ENCODE measurements at places on chromosomes 2 and 18.

GRCh38 chr2:81835321-81836000 is 1530.9 kb upstream of the LRRTM1 start:
- no peak for DNase-seq

GRCh38 chr18:37661478-37661877 is 95.9 kb upstream of the CELF4 start:
- DNase-seq, result no peak

DNA sequence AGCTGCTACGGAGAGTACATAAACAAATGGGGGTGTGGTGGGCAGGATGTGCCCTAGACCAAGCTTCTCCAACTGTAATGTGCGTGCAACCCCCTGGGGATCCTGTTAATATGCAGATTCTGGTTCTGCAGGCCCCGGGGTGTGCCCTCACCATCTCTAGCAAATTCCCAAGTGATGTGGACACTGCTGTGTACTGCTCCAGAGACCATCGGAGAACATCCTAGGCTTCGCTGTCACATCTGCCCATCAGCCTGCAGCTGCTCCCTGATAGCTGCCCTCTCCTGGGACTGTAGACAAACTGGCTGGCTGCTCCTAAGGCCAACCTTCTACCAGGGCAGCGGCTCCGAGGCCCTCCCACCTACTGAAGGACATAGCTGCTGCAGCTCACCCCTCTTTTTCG is 3.2 kb downstream of the HS1BP3 start:
- no peak for DNase-seq

GRCh38 chr2:20052229-20052851 is 912 bp upstream of the LAPTM4A start:
- DNase-seq, result no peak

GRCh38 chr2:30225131-30225762 is 6.1 kb upstream of the LBH start:
- DNase-seq, result no peak

Data from stromal cell of bone marrow (primary cell).